Stimulated activated CD8-positive, alpha-beta memory T cell treated with anti-CD3 and anti-CD28 coated beads, Interleukin-4, amount 100 ng/mL, for 1 hour (primary cell): ENCODE measurements at places on chromosomes 2 and 18.

DNA sequence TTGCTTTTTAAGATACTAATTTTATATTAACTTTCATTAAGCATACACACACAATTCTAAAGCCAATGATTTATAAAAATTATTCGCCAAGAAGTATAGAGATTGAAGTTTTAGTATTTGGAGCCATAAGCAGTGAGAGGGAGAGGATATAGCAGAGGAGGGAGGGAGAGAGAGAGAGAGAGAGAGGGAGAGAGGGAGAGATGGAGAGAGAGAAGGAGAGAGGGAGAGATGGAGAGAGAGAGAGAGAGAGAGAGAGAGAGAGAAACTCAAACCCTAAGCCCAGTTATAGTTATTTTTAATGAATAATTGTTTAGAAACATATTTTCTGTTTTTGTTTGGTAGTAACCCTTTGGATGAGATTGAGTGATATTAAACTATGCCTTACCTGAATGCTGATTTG is 5.3 kb downstream of the TWIST2 start:
- DNase-seq, result no peak

- DNase-seq, result no peak
Observed at GRCh38 chr18:74796841-74797576, 199.3 kb downstream of the ZNF407 start.

GRCh38 chr2:53715568-53715967 is 52.0 kb upstream of the CHAC2 start:
- no peak for DNase-seq

DNA sequence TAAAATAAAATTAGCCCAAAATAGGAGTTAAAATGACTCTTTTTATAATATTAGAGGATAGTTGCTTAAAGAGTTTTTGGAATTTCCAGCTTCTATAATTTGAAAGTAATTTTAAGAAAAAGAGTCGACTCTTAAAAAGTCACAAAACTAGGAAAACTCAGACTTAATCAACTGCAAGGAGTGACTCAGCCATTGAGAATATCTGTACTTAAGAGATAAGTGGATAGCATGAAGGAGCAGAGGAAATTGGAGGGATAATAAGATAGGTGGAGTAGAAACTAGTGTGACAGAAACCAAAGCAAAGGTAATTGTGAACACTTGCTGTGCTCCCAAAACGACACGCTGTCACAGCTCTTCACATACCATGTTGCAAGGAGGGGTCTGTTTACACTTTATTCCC is 8.4 kb downstream of the RSAD2 start:
- DNase-seq, result no peak

- no peak for DNase-seq
Observed at GRCh38 chr18:52953387-52953786, 613.4 kb downstream of the DCC start.

- DNase-seq, result no peak
Observed at GRCh38 chr2:120255986-120256650, 3.5 kb downstream of the RALB start.

DNA sequence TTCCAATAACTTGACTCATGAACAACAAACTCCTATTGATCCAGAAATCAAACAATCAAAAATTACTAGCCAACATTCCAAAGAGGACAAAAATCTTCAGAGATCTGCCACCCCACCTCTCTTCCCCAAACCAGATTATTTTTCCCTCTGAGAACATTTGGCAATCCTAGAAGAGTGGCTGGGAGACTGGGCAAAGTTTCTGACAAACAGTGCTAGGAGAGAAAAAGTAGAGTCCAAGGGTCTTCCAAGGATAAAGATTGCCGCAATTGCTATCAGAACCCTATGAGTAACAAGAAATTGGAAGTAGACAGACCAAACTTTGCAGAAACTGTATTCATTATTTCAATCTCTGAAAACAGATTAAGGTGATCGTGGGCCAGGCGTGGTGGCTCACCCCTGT is 22.4 kb downstream of the REV1 start:
- no peak for DNase-seq

DNA sequence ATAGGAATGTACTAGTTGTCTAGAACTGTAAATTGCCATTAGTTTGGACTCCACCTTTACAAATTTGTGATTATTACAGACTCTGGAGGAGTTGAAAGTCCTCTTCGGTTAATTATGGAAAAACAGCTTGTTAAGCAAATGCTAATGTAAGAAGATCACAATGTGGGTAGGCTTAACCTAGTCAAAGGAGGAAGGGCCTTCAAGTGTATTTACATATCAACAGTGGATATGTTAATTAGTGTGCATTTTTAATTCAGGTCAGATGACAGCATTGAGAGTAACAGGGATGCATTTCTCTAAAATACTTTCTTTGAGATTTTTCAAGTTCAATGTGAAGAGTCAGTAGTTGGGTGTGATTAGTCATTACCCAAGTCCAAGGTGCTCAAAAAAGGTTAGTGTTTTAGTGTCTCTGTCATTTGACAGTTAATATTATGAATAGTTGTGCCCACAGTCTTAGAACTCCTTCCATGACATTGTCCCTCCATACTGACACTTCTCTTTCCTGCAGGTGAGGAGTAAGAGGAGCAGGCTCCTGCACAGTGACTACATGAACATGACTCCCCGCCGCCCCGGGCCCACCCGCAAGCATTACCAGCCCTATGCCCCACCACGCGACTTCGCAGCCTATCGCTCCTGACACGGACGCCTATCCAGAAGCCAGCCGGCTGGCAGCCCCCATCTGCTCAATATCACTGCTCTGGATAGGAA is 28.0 kb downstream of the CD28 start:
- DNase-seq, result no peak

GRCh38 chr18:68466672-68467071 is 248.2 kb downstream of the TMX3 start:
- DNase-seq, result no peak

DNA sequence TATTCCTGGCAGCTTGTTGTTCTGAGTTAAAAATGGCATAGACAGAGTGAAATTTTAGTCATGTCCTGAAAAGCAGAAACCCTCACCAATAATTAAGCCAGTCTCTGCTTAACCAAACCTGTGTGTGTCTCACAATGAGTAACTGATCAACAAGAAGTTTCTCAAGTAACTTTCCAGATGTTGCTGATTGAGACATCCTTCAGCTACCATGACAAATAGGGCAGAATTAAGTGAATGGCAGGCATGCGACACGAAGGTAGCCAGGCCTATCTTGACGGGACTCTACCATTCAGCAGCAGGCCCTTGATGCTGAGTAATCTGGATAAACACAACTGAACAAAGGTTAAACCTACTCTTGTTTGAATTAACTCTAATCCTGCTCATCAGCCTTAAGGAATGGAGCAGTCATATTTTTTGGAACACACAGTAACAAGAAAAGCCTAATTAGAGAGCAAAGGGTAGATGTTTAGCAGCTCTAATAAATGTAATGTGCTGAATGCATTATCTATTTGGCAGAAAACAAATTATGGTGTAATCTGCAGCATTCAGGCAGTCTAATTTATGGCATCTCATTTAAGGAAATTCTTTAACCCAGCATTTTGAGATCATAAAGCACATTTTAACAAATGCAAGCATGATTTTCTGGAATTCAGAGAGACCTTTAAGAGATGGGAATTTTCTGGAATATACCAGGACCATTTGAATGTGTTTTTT is 159.5 kb upstream of the EPHA4 start:
- no peak for DNase-seq

DNA sequence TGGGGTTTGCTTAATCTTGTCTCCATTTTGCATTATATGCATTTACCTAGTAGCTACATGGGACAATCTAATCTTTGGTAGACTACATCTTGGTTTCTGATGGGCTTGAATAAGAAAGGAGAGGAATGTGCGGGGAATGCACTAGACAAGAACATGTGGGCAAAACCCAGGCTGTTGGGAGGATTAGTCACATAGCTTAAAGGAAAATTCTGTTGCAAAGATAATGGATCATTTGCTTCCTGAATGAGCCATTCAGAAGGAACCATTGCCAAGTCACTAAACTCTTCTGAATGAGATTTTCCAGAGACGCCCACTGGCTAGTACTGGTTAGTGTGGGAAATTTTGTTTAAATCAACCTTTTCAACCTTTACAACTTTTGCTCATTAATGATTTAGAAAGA is 84.8 kb downstream of the OSBPL6 start:
- DNase-seq, result no peak

DNA sequence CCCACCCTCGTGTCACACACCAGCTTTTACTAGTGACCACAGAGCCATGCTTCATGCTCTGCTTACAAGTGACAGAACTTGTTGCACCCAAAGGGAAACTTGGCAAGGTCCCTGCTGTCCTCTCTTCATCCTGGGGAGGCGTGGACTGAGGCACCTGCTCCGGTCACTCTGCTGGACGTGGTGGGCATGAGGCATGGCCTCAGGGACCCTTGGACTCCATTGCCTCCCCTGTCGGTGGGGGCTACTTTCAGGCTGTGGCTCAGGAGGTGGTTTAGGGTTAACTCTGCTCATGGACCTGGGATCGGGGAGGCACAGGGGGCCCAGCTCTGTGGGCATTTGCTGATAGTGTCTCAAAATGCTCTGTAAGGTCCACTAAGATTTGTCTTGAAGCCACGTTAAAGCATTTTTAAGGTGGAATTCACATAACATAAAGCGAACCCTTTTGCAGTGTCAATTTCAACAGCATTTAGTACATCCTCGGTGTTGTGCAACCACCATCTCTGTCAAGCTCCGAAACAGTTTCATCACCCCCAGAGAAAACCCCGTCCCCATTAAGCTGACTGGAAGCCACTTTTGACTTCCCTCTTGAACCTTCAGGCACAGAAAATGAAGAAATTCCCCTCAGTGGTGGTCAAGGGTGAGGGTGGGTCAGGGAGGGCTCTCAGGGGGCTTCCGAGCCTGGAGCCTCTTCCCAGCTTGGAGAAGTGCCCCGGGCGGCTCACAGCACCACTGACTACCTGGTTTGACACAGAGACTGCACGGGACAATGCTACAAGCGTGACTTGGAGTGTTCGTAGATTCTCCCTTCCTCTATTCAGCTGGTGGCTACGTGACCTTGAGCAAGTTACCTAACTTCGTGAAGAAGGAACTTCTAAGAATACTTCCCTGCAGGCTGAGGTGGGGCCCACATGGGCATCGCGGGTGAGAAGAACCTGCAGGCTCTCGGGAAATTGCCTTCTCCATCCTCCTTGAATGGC is 100.0 kb upstream of the HDAC4 start:
- no peak for DNase-seq

DNA sequence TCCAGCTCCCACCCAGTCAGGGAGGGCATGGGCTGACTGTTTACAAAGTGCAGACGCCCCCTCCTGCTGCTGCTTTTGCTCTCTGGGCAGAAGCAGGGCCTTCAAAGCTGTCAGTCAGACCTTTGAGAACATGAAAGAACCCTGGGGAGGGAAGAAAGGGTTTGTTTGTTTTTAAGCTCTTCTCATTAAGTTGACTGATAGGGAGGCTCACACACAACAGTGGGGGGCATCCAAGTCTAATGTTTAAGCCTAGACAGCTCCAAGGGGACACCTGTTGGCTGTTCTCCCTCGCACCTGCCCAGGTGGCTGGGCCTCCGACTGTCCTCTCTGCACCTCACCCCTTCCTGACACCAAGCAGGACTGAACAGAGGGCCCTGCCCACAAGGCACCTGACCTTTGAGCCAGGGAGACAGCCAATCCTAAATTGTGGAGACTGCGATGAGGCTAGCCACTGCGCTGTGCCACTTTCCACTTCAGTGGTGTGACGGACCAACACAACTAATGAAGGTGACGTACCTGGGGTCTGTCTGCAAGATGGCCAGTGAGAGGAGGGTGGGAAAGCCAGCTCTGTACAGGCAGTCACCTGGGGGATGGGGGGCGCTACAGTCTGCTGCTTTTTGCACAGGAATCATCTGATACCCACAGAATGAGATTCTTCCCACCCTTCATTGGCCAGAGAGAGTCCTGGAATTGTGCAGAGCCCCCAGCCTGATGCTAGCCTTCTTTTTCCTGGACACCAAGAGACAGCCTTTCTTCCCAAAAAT is 16.3 kb downstream of the ST6GAL2 start:
- DNase-seq, result no peak

DNA sequence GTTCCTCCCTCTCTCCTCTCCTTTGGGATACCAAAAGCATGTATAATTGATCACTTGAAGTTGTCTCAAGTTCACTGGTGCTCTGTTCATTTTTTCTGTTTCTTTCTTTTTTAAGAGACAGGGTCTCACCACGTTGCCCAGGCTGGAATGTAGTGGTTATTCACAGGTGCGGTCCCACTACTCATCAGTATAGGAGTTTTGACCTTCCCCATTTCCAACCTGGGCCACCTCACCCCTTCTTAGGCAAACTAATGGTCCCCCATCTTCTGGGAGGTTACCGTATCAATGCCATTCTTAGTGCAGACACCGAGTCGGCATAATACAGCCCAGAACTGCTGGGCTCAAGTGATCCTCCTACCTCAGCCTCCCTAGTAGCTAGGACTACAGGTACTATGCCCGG is 31.3 kb upstream of the TMEM247 start:
- no peak for DNase-seq

- no peak for DNase-seq
Observed at GRCh38 chr2:216366777-216367471, 5.4 kb downstream of the MARCHF4 start.

DNA sequence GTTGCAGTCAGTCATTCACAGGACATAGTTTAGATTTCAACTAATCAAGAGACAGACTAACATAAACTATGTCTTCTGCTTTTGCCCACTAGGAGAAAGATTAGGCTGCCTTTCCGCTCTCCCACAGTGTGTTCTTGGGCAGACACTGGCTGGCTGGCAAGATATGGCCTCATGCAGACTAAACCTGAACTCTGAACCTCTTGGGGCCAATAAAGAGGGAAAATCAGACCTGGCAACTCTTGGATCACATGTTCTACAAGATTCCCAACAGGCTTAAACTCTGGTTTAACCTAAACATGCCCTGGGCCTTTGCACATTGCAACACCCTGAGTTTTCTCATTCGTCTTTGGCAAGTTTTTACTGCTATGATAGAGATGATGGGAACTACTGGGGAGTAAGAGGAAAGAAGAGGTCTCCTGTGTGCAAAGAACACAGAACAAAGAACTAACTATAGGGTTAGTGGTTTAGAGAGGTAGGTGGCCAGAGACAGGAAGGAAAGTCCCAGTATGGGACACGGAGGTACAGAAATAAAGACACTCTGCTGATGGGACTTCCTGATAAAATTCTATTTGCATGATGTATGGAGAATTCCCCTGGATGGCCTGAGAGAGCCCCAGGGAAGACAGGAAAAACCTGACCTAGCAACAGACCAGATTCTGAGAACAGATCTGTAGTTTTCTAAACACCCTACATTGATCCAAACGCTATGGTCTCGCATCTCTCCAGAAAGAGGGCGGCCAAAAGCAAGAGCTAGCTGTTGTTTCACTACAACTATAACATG is 2.0 kb upstream of the ATRAID start:
- no peak for DNase-seq

GRCh38 chr2:239482778-239483712 is 82.2 kb upstream of the HDAC4 start:
- no peak for DNase-seq
